Activated T-helper 2 cell treated with anti-CD3 and anti-CD28 coated beads, Interferon-gamma antibody, Interleukin-2, Interleukin-4, amounts not matched to agents 10 μg/mL and 5 μg/mL and 100 μg/mL, durations not matched to agents 14 hours and 24 hours and 36 hours (primary cell): ENCODE measurements at places on chromosomes 16 and 17. TPM values are rescaled to one million over a fixed set of nuclear protein-coding genes. Genes with fewer than 3 reads are reported as not detected.

DNA sequence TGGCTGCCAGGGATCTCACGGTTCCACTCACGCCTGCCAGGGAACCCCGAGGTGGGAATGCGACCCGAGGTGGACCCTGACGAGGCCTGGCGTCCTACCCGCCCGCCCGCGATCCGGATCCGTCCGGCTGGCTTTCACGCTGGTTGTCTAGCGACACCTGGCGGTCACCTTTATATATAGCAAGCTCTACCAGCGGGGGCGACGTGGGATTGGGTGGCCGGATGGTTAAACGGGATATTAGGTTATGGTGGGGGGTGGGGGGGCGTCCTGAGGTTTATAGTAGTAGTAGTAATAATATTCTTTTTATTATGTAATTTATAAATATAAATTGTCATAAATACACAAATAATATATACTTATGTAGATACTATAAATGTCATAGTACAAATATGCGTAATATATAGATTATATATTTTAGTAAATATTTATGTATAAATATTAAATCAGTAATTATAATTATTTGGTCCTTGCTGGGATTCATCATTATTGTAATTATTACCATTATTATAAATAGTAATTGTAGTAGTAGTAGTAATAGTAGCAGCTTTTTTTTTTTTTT is 136.9 kb downstream of the KCNJ12 start:
- DNase-seq = peak; percentile 58

Gene KRTAP2-4
- not detected in 2 replicates for total RNA-seq

DNA sequence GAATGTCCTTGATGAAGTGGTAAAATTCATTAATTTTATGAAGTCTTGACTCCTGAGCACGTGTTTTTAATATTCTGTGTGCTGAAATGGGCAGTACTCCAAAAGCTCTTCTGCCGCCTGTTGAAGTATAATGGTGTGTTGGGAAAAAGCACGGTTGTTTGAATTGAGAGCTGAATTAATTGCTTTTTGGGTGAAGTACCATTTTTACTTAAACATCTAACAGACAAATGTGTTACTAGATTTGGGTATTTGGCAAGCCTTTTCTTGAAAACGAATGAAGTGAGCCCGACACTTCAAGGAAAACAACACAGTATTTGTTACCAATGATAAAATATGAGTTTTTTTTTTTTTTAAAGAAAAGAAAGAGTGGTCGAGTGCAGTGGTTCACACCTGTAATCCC is 22.5 kb downstream of the WWP2 start:
- DNase-seq = no peak

- DNase-seq = no peak
Measured at GRCh38 chr17:38460082-38460715, 31.9 kb downstream of the ARHGAP23 start.

Gene TRIM37
- 28.4 and 31.4 TPM in 2 replicates for total RNA-seq

DNA sequence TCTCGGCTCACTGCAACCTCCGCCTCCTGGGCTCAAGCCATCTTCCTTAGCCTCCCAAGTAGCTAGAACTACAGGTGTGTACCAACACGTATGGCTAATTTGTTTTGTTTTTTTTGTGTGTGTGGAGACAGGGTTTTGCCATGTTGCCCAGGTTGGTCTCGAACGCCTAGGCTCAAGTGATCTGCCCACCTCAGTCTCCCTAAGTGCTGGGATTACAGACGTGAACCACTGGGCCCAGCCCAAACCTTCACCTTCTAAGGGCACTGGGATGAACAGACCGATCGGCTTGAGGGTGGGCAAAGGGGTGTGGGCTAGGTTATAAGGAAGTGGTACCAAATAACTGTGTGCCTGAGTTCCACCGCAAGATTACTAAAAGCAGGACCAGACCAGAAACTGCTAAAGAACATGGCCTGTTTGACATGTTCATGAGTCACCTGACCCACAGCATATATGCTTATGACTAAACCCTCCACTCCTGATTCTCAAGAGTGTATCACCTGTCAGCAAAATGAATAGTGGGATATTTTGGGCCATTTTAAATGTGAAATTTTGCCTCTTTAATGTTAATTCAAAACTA is 8.1 kb downstream of the TMEM97 start:
- DNase-seq = no peak

Gene PRCD
- not detected in 2 replicates for total RNA-seq

Gene SMIM5
- 0.09 and 0.16 TPM in 2 replicates for total RNA-seq

DNA sequence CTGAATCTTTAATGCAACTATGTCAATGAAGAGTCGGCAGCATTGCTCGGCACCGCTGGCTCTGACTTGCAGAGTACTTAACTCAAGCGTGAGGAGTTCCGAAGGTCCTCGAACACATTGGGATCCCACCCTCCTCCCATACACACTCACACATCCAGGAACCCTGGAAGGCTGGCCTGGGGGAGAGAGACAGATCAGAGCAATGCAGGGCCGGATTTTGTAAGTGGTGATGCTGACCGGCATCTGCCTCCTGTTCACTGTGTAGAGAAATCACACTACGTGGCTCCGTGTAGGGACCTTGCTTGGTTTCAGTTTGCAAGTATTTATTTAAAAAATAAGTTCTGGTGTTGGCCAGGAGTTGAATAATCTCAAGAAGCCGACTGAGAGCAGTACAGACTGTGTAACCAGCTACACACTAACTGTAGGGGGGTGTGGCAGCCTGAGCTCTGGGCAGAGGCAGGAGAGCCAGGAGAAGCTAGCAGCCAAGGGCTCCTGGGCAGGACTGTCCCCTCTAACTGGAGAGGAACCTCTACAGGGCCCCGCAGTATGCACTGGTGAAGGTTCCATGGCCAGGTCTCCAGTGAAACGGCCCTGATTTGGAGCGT is 190.2 kb upstream of the TNRC6C start:
- no peak for DNase-seq

Gene GGA3
- total RNA-seq = 71.7 and 77.2 TPM in 2 replicates

- DNase-seq = no peak
Measured at GRCh38 chr16:336269-336668, 16.3 kb downstream of the AXIN1 start.

- no peak for DNase-seq
Measured at GRCh38 chr17:41428591-41429291, 4.4 kb upstream of the KRT37 start.

Gene GRAPL
- 5.2 and 5.3 TPM in 2 replicates for total RNA-seq

DNA sequence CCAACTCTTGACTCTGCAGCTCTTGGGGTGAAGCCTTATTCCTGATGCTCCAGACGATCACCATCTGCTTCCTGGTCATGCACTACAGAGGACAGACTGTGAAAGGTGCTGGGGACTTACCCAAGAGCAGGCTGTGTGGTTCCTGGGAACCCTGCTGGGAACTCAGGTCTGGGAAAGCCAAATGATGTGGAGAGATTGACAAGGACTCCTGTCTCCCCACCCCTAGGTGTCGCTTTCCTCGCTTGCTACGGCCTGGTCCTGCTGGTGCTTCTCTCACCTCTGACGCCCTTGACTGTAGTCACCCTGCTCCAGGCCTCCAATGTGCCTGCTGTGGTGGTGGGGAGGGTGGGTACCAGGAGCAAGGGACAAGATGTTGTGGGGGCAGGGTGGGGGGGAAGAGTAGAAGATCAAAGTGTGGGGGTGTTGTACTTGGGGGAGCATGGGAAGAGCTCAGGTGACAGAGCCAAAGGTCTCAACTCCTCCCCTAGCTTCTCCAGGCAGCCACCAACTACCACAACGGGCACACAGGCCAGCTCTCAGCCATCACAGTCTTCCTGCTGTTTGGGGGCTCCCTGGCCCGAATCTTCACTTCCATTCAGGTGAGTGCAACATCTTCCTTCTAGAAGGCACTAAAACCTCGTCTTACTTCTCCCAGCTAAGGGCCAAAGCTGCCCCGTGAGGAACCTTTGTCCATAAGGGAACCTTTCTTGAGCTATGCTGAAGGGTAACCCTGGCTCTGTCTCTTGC is 3.0 kb downstream of the SOX15 start:
- DNase-seq = no peak

Gene CFAP97D1
- total RNA-seq = not detected in 2 replicates

DNA sequence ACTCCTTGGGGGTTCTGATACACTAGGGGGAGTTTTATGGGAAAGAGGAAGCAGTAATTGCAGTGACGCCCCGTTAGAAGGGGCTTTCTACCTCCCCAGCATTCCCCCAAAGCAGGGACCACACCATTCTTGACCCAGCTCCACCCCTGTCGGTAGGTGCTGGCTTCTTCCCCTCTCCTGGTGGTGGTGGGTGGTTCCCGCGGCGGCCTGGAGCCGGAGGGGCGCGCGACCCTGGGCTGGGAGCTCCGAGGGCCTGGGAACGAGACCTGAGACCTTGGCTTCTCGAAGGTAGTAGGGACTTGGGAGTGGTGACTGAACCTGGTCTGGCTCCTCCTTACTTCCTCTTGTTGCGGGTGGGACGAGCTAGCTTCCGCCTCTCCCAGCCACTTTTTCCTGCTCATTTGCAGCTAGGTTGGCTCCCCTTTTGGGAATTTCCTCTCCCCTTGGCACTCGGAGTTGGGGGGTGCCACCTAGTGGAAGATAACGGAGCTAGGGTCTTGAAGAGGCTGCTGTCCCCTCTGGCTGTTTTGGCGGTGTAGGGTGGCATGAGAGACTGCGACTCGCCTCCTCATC is 438 bp downstream of the GRN start:
- DNase-seq = no peak

Gene SOX15
- 0.21 and 0.60 TPM in 2 replicates for total RNA-seq

DNA sequence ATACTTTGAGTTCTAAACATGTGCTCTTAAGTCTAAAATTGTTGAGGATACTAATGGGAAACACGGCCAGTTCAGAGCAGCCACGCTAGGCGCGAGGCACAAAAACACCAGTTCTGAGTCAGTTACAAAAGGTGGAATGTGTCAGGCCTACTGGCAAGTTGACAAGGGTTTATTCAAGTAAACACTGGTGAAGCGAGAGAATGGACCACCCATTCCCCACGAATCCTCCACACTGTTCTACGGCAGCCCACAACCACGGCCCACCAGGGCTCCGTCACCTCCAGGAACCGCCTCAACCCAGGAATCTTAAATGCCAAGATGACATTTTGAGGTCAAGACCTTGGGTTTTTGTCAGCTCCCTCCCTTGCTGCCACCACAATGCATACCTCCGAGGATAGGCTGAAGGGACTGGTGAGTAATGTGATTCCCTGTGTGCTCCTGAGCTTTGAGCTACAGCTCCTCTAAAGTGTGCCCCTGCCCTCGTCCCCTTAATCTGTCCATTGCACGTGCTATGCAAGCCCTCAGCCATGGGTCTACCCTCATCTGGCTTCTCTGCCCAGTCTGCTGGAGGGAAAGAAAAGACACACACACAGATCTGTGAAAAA is 28.5 kb upstream of the TRAP1 start:
- DNase-seq = no peak

DNA sequence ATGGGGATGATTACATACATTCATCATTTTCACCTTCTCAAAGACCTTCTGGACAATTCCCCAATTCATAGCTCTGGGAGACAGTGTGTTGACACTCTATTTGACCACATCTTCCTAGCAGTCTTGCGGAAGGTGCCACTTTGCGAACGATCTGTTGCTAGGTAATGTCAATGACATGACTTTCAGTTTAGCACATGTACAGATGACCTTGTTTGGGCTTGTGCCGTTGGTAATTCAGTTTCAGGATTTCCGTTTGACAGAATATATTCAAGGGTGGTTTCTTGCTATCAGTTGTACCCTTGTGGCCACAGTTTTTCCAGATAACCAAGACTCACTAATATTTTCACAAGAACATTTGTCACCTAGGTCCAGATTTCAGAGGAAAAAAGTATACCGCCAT is 478.2 kb downstream of the WWOX start:
- DNase-seq = no peak

DNA sequence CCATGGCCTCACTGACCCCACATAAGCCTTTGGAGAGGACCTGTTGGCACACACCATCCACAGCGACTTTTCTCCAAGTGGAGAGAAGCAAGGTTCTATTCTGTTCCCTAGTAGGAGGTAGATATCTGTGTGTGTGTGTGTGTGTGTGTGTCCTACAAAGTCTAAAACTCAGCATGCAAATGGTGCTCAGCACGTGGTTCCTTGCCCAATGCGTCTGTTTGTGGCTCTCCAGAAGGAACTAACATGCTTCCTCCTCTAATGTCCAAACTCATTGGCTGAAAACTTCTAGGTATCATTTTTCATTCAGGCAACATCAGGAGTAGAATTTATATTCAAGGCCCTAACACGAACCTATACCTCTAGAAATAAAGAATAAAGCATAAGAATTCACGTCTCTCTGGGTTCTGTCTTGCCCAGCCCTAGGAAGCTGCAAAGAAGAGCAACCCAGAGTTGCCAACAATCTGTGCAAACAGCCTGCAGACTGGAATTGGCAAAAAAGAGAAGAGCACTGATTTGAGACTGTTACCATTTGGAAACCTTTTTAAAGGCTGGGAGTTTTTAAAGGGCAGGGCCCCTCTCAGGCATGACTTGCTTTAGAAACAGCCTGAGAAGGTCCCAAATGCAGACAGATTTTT is 25.5 kb downstream of the MAP3K14 start:
- no peak for DNase-seq

GRCh38 chr16:4257646-4258556 is 14.9 kb downstream of the TFAP4 start:
- no peak for DNase-seq

- DNase-seq = no peak
Measured at GRCh38 chr16:55832773-55833691, at the start of gene CES1. TSS of gene CES1 (minus strand) at chr16:55833096. CDS start at chr16:55833055, 41 bp downstream.

- DNase-seq = no peak
Measured at GRCh38 chr17:67456103-67456502, 79.0 kb downstream of the PITPNC1 start.

- DNase-seq = no peak
Measured at GRCh38 chr17:8237175-8237574, 10.7 kb downstream of the CTC1 start.

- DNase-seq = no peak
Measured at GRCh38 chr17:47099451-47099986, 89.6 kb downstream of the CDC27 start.

Gene ADAM11
- total RNA-seq = 0.09 and 0.14 TPM in 2 replicates

DNA sequence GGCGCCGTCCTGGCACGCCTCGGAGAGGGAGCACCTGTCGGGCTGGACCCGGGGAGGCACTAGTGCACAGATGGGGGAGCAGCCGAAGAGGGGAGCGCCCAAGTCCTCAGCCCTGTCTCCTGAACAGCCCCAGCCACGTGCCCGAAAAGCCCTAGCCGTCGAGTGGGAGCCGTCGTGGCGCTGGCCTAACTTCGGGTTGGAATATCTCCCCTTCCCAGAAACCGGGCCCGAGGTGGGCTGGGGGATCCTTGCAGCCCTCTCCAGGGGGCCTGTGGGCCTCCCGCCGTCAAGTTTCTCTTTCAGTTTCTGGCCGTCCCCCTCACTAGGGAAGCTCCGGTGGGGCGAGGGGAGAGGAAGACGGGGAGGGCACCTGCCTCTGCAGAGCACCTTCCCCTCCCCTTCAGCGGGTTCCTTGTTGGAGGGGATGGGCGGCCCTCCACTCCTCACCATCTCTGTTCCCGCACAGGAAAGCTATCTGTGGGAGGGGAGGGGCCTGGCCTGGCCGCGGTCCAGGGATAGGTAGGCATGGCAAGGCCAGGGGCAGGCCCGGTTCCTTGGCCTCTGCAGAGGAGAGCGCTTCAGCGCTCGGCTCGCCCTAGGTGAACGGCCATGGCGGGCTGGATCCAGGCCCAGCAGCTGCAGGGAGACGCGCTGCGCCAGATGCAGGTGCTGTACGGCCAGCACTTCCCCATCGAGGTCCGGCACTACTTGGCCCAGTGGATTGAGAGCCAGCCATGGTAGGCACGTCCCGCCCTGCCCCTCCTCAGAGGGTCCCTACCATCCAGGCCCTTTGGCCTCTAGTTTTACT is 709 bp downstream of the STAT5A start:
- DNase-seq = peak; percentile 55

Gene MFSD6L
- 0.64 and 0.94 TPM in 2 replicates for total RNA-seq
